ENCODE measurements at places on chromosomes 1 and 21. TPM values are rescaled to one million over a fixed set of nuclear protein-coding genes. Genes with fewer than 3 reads are reported as not detected.
A peak's percentile ranks its signal among the peaks of the same experiment; 100 is the strongest.

DNA sequence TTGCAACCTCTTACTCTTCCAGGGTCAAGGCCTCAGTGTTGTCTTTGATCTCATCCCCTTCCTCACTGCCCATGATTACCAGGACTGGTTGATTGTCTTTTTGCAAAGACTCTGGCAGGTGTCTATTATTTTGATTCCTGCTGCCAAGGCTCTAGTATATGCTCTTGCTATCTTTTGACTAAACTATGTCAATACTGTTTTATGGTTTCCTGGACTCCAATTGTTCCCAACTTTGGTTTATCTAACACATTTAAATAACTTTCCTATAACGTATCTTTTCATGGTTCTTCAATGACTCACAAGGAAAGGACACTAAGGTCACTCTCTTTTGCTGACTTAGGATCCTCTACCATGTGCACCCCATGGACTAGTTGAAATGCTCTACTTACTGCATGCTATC lies 141.5 kb downstream of the PTPRC start:
- no peak for DNase-seq
- peaks cover 8% of the 10 kb centered on the region for H3K4me1 ChIP-seq

Gene ECM1
- total RNA-seq, result 637 TPM

GRCh38 chr1:59025201-59025600 lies 241.4 kb upstream of the JUN start:
- H3K4me1 ChIP-seq, result no peaks in the 10 kb centered on the region
- DNase-seq, result no peak
- no peaks in the 10 kb centered on the region for H3K27me3 ChIP-seq
- no peak overlapping the region for H3K4me3 ChIP-seq
- H3K36me3 ChIP-seq, result no peaks in the 10 kb centered on the region
- no peak overlapping the region for H3K27ac ChIP-seq

GRCh38 chr1:211326528-211327345 lies at the start of gene TRAF5:
TSS of gene TRAF5 (plus strand) at chr1:211326833. CDS start at chr1:211353240, 26,407 bp downstream.
- H3K27ac ChIP-seq, result peak within 1 kb of the TSS; percentile 11
- peaks cover 21% of the 10 kb centered on the region for H3K4me1 ChIP-seq
- peak within 1 kb of the TSS; percentile 94 for H3K4me3 ChIP-seq

Gene FCRL6
- total RNA-seq, result not detected

- H3K27me3 ChIP-seq, result peaks cover 1% of the 10 kb centered on the region
- H3K4me1 ChIP-seq, result no peaks in the 10 kb centered on the region
- H3K36me3 ChIP-seq, result no peaks in the 10 kb centered on the region
- DNase-seq, result no peak
- H3K27ac ChIP-seq, result no peak overlapping the region
- no peak overlapping the region for H3K4me3 ChIP-seq
These were observed 42.9 kb upstream of the PLA2G2C start for GRCh38 chr1:20229171-20229570.

Gene ALG6
- 14.9 TPM for total RNA-seq

- no peak overlapping the region for H3K27ac ChIP-seq
- H3K27me3 ChIP-seq, result no peaks in the 10 kb centered on the region
- H3K4me1 ChIP-seq, result no peaks in the 10 kb centered on the region
- peaks cover 5% of the 10 kb centered on the region for H3K36me3 ChIP-seq
These were observed 20.5 kb upstream of the COQ8A start for GRCh38 chr1:226919587-226919986.

DNA sequence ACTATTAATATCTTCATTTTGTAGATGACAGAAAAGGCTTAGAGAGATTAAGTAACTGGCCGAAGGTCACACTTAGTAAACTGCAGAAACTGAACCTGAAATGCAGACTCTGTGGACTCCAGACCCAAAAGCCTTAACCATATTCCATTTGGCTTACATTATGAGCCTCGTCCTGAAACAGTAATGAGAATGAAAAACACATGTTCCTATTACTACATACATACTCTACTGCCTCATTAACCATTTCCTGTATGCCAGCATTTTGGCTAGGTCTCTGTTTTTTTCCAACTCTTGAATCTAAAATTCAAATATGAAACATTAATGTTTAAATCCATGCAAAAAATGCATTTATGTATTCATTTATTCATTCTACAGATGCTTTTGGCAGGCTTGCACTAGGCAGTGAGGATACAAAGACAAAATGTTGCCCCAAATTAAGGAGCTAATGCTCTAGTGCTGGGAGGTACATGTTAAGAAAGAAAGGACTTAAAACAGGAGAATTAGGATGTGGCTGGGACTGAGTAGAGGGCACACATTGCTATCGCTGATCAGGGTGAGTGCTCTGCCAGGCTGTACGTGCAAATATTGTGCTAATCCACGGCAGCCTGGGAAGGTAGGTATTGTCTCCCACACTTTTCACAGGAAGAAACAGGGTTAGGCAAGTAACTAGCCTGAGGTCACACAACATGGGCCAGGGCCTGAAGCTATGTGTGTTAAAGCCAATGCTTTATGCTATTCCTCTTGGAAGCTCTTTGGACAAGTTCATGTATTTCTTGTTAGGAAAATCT lies 14.0 kb downstream of the DEGS1 start:
- H3K27ac ChIP-seq, result no peak overlapping the region
- H3K36me3 ChIP-seq, result peaks cover 22% of the 10 kb centered on the region
- H3K4me3 ChIP-seq, result no peak overlapping the region

Gene S100A9
- total RNA-seq, result 0.51 TPM

DNA sequence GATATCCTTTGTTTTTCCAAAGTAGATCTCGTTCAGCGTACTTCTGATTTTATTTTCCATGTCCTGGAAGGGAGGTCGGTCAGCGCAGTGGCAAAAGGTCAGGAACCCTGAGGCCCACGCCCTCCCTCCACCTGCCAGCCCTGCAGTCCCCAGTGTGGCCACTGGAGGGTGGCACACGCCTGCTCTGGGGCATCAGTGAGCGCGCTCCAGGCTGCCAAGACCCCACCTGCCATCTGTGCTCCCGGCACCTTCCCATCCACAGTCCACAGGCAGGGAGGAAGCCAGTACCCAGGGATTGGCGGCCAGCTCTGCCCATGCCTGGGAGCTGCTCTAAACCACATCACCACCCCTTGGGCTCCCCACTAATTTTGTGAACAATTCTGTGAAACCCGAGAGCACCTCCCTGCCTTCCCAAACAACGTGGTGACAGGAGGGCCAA lies 32.3 kb downstream of the SLC66A1 start:
- H3K27me3 ChIP-seq, result peaks cover 6% of the 10 kb centered on the region
- H3K4me3 ChIP-seq, result no peak overlapping the region
- no peak overlapping the region for H3K27ac ChIP-seq
- peak; percentile 73 for DNase-seq

- no peak for DNase-seq
- no peak overlapping the region for H3K27ac ChIP-seq
- H3K27me3 ChIP-seq, result peaks cover 1% of the 10 kb centered on the region
- no peak overlapping the region for H3K4me3 ChIP-seq
- H3K36me3 ChIP-seq, result no peaks in the 10 kb centered on the region
These were observed 50.4 kb downstream of the TENT5C start for GRCh38 chr1:117656202-117656641.

Gene HPDL
- 2.5 TPM for total RNA-seq

GRCh38 chr1:97791251-97791650 lies 129.6 kb downstream of the DPYD start:
- no peak for DNase-seq
- H3K27me3 ChIP-seq, result no peaks in the 10 kb centered on the region
- H3K4me1 ChIP-seq, result peaks cover 1% of the 10 kb centered on the region

- peaks cover 4% of the 10 kb centered on the region for H3K36me3 ChIP-seq
- H3K27ac ChIP-seq, result no peak overlapping the region
- H3K4me3 ChIP-seq, result no peak overlapping the region
- no peak for DNase-seq
- H3K27me3 ChIP-seq, result peaks cover 3% of the 10 kb centered on the region
These were observed 151.5 kb downstream of the ST6GALNAC5 start for GRCh38 chr1:77018761-77019160.

- no peak overlapping the region for H3K27ac ChIP-seq
- no peaks in the 10 kb centered on the region for H3K4me1 ChIP-seq
- H3K4me3 ChIP-seq, result no peak overlapping the region
- no peaks in the 10 kb centered on the region for H3K36me3 ChIP-seq
- H3K27me3 ChIP-seq, result peaks cover 2% of the 10 kb centered on the region
These were observed 9.0 kb downstream of the CLDN19 start for GRCh38 chr1:42730988-42731387.

GRCh38 chr1:220274251-220274855 lies 2.1 kb upstream of the RAB3GAP2 start:
- H3K36me3 ChIP-seq, result no peaks in the 10 kb centered on the region
- H3K27me3 ChIP-seq, result peaks cover 2% of the 10 kb centered on the region
- H3K4me1 ChIP-seq, result peaks cover 7% of the 10 kb centered on the region

DNA sequence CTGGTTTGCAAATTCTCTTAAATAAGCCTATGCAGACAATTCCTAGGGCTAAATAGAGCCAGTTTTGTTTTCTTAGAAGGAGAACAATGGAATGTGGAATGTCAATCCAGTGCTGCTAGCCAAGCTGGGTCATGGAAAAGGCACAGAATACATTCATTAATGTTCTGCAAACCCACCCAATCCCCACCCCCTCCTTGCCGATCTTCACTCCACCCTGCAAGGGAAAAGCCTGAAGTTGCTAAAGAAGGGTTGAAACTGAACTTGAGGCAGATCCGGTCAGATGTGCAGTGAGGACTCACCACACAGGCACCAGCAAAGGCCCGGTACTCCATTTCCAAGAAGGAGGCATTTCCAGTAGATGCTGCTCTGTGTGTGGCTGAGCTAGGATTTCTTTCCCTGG lies 179.6 kb downstream of the PLPP3 start:
- no peak overlapping the region for H3K27ac ChIP-seq
- no peak for DNase-seq
- H3K36me3 ChIP-seq, result no peaks in the 10 kb centered on the region
- peaks cover 4% of the 10 kb centered on the region for H3K4me1 ChIP-seq
- H3K27me3 ChIP-seq, result no peaks in the 10 kb centered on the region

DNA sequence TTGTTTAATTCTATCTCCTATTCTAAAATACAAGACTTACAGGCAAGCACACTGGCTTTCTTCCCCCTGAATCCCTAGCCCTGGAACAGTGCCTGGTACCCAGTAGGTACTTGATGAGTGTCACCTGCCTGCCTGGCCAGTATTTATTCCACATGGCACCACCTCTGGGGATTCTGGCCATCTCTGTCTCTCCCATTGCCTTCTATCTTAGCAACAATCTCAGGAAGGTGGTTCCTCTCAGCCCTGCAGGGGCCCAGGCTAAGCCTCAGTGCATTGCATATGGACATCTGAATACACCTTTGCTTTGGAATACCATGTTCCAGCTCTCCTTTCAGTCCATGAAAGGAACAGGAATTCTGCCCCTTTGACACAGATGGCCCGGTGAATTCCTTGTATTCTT lies 81.0 kb downstream of the HIVEP3 start:
- no peak overlapping the region for H3K27ac ChIP-seq
- DNase-seq, result no peak

Gene EBNA1BP2
- total RNA-seq, result 41.1 TPM

DNA sequence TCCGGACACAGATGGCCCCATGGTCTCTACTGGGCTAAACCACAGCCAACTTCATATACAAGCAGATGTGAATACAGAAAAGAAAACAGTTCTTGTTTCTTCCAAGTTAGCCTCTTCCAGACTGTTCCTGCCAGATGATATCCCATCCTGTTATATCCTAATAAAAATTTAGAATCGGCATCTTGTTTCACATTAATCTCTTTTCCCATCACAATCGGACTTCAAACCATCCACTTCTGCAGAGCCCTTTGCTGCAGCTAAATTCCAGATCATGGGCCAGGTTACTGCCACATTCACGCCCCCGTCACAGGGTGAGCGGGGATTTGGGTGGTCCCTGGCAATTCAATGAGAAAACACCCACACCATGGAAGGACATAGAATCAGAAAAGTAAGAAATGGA lies 57.2 kb downstream of the NPHP4 start:
- H3K4me3 ChIP-seq, result no peak overlapping the region
- no peak overlapping the region for H3K27ac ChIP-seq
- DNase-seq, result no peak

DNA sequence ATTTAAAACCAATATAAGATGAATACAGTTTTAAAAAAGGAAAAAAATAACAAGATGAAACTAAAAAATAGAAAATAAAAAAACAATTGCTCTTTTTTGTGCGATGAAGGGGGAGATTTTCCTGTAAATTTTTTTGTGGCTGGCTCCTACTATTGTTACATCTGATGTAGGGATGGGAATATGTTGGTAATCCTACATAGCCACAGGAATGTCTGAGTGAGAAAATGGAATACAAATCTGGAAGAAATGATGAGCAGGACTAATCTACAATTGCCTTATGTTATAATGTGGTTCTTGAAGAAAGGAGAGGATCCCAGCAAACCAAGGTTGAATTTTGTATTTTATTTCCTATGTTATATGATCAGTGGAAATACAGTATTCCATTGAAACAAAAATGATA lies 40.9 kb downstream of the ATP6V1G3 start:
- H3K27ac ChIP-seq, result no peak overlapping the region
- no peaks in the 10 kb centered on the region for H3K4me1 ChIP-seq
- no peak for DNase-seq
- H3K36me3 ChIP-seq, result no peaks in the 10 kb centered on the region

DNA sequence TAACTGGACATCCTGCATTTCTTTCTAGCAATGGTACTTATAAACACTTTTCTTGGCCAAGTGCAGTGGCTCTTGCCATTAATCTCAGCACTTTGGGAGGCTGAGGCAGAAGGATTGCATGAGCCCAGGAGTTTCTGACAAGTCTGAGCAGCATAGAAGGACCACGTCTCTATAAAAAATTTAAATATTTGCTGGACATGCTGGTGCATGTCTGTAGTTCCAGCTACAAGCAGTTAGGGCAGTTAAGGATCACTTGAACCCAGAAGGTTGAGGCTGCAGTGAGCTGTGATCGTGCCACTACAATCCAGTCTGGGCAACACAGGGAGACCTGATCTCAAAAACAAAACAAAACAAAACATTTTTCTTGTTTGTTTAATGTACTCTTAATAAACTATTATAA lies 434.0 kb downstream of the PLA2G4A start:
- no peak overlapping the region for H3K4me3 ChIP-seq
- no peaks in the 10 kb centered on the region for H3K4me1 ChIP-seq
- no peak overlapping the region for H3K27ac ChIP-seq
- no peaks in the 10 kb centered on the region for H3K36me3 ChIP-seq

Gene CFAP57
- 0.49 TPM for total RNA-seq

Gene GMEB1
- 22.7 TPM for total RNA-seq

DNA sequence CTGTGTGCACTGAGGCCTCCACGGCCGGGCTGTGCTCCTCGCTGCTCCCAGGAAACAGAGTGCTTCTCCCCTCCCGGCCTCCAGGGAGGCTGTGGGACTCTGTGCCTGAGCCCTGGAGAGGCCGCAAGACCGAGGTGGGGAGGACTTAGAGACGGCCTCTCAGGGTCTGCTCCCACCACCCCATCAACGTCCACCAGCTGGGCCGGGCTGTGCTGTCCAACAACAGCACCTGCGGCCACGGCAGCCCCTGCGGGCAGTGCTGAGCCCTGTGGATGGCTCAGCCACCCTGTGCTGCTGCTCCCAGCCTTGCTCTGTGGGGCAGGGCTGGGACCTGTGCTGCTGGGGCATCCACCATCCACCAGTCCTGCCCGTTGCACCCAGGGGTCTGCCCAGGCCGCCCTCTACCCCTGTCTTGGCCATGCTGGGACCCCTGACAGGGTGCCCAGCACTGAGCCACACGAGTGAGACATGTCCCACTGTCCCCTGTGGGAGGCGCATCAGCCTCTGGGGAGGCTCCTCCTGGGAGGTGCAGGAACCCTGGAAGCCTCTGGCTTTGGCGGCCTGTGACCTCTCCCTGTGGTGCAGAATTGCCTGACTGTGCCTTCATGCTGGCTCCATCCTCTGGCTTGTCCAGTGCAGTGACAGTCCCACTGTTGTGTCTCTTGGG lies 31.2 kb upstream of the LRRC3 start:
- no peak for DNase-seq
- peaks cover 8% of the 10 kb centered on the region for H3K36me3 ChIP-seq
- no peaks in the 10 kb centered on the region for H3K4me1 ChIP-seq
- peaks cover 1% of the 10 kb centered on the region for H3K27me3 ChIP-seq
- no peak overlapping the region for H3K27ac ChIP-seq

GRCh38 chr1:98176936-98177335 lies 256.1 kb upstream of the DPYD start:
- H3K36me3 ChIP-seq, result no peaks in the 10 kb centered on the region
- peaks cover 1% of the 10 kb centered on the region for H3K27me3 ChIP-seq
- peaks cover 9% of the 10 kb centered on the region for H3K4me1 ChIP-seq
- no peak for DNase-seq
- no peak overlapping the region for H3K4me3 ChIP-seq

Measured in endothelial cell (in vitro differentiated cells).